ENCODE measurements at places on chromosomes 6 and 20. TPM values are rescaled to one million over a fixed set of nuclear protein-coding genes. Genes with fewer than 3 reads are reported as not detected.

MCCD1 gene
- total RNA-seq = not detected

NMBR gene
- not detected for total RNA-seq

ASIP gene
- total RNA-seq = not detected

SNAP25 gene
- total RNA-seq = not detected

OR2B6 gene
- total RNA-seq = not detected

OR2H2 gene
- total RNA-seq = not detected

PSORS1C2 gene
- not detected for total RNA-seq

SAMD3 gene
- 51.0 TPM for total RNA-seq

- DNase-seq = no peak
These were observed 921.9 kb upstream of the EYS start for GRCh38 chr6:66628917-66629316.

DNA sequence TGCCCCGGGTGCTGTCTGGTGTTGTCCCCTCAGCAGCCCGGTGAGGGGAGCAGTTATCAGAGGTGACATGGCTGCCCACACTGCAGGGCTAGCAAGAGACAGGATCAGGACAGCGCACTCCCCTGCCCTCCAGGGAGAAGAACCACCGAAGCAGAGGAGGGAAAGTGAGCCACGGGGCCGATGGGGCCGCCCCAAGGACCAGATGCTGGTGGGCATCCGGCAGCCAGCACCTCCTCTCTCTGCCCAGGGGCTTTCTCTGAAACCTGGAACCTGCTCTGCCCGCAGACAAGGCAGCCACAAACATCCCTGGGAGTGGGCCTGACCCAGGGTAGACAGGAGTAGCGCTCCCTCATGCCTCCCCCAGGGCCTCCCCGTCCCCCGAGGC lies 163.0 kb upstream of the CST7 start:
- no peak for DNase-seq

DNA sequence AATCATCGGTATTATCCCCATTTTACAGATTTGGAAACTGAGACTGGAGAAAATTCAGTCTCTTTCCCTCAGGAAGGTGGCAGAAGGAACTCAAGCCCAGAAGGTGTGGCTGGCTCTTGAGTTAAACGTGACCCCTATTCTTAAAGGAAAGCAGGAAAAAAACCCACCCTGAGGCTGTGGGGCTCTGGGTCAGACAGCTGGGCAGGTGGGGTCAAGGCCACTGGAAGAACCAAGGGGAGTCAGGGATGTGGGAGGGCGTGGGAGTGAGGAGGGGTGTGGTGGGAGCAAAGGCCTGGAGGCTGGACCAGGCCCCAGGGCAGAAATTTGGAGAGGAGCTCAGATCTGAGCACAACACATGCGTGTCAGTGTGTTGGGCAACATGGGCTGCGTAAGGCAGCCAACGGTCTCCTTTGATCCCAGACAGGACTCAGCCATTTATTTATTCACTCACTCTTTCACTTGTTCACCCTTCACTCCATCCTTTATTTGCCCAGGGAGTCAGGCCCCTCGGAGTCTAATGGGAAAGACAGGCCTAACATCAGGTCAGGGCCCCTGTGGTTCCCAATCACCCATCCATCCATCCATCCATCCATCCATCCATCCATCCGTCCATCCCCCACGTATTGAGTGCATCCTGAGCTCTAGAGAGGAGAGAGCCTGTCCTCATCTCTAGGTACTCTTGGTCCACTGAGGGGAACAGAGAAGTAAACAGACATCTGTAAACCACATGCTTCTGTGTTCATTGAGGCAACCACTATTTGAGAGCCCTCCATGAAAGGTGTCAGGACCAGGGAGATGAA lies 165.0 kb downstream of the VEGFA start:
- DNase-seq = no peak

DNA sequence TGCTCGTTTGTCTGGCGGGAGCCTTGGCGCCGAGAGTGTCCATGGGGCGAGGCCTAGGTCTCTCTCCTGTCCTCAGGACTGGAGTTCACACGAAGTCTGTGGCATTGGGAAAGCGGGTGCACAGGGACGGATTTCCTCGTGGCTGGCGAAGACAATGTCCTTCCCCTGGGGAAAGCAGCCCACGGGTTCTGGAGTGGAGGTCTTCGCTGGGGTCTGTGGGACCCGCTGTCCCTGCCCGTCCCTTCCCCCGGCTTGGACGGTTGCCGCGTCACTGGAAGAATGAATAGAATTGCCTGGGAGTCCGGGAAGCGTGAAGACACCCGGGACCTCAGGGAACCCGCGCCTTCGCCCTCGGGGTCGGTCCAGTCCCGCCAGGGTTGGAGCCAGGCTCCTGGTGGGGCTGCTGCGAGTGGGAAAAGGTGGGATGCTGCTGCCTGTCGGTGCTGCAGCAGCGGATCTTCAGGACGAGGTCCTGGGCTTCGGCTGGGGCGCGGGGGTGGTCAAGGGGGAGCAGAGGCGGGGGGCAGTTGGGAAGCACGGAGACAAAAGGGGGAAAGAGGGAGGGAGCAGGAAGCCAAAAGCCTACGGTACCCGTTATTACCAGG lies 441.8 kb upstream of the DEFB115 start:
- no peak for DNase-seq

DNA sequence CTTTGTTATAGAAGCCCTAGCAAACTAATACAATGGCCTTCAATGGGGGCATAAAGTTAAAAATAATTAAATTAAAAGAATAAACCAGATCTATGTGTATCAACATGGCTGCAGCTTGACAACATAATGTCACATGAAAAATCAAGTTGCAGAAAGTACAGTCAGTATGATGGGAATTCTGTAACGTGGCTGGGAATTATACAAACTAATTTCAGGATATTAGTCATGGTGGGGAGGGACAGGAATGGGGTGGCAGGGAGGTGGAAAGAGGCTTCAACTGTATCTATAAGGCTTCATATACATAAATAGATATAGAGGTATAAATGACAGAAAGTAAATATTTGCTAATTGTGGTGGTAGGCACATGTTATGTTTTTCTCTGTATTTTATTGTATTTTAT lies 107.1 kb downstream of the UNC5CL start:
- DNase-seq = no peak

DNA sequence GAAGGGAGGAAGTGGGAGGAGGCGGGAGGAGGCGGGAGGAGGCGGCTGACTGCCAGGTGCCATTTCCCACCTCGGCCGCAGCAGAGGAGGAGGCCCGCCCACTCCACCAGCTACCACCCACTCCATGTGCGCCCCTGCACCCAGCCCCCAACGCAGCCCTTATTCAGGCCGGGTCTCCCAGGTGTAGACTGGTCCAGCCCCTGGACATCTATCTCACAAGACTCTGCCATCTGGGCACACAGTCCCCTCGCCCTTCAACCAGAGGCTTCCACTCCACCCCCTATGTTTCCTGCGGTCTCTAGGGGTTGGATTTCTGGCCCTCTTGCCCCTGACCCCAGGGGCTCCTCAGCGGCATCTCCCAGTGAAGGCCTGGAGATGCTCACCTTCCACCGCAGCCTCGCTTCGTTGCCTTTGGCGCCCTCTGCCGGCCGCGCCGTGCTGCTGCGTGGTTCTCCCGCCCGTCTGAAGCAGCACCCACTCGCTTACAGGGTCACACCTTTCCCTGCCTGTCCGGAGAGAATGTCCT lies 32.6 kb upstream of the FAM83D start:
- DNase-seq = peak; percentile 84

DNA sequence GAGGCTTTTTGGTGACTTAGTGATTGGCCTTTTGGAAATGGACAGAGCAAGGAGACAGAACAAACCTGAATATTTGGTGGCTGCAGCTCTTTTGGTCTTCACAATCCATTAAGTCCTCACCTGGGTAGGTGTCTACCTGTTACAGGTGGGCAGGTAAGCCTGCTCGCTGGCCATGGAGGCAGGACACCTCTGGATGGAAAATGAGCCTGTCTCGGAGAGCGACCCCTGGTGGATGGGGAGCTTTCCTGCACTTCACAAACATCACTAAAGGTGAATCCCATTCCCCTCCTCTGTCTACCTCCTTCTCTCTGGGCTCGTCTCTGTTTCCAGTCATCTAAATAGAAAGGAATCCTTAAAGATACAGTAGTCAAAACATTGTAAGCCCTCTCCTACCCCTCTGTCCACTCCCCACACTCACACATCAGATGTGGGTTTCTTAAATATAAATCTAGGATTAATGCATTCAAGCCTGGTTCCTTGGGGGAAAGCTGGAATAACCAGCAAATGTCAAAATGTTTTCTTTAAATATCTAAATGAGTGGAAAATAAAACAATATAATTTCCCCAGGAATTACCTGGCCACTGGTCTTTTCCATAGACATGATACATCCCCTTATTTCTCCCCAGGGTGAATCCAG lies 304.9 kb downstream of the CDH26 start:
- DNase-seq = peak; percentile 61

DNA sequence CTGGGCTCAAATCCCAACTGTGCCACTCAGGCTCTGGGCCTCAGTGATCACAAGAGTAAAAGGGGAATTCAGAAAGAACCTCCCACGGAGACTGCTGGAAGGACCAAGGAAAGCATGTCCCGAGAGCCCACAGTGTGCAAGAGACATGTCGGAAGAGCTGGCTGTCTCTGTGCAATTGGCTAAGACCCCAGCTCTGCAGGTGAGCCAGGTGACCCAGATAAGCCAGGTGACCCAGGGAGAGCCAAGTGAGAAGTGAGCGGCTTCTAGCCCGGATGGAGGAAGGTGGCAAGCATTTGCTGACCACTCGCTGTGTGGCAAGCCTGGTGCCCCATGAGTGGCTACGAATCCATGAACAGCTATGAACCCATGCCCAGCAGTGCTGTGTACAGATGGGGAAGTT lies 59.1 kb downstream of the RIPOR3 start:
- DNase-seq = no peak

GRCh38 chr6:26224940-26225847 lies 138.0 kb downstream of the HFE start:
- DNase-seq = no peak

GRCh38 chr6:3046295-3046694 lies 22.0 kb upstream of the RIPK1 start:
- DNase-seq = no peak

DNA sequence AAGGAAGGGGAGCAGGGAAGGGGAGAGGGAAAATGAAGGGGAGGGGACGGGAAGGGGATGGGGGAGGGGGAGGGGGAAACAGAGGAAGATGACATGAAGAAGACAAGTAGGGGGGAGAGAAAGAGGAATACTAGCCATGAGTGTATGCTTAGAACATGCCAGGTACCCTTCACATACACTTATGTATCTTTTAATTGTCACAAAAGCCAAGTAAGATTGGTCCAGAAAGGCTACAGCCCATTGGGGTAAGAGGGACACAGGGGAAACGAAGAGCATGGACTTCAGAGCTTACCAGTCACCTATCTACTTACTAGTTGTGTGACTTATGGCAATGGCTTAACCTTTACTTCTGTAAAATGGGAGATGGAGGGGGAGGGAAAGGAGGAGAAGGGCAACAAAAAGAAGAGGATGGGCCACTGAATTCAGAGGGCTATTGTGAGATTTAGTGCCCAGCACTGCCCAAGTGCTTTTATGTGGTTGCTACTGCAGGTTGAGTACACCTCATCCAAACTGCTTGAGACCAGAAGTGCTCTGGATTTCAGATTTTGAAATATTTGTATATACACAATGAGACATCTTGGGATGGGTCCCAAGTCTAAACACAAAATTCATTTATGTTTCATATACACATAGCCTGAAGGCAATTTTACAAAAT lies 90.3 kb downstream of the ARHGAP18 start:
- DNase-seq = no peak

- DNase-seq = no peak
These were observed 93.8 kb upstream of the CD93 start for GRCh38 chr20:23179766-23180403.

- DNase-seq = no peak
These were observed 122.4 kb upstream of the CITED2 start for GRCh38 chr6:139496654-139497344.

GRCh38 chr20:51815383-51816076 lies 13.2 kb upstream of the SALL4 start:
- DNase-seq = no peak

- DNase-seq = no peak
These were observed 43.3 kb downstream of the EZR start for GRCh38 chr6:158775832-158776231.

DNA sequence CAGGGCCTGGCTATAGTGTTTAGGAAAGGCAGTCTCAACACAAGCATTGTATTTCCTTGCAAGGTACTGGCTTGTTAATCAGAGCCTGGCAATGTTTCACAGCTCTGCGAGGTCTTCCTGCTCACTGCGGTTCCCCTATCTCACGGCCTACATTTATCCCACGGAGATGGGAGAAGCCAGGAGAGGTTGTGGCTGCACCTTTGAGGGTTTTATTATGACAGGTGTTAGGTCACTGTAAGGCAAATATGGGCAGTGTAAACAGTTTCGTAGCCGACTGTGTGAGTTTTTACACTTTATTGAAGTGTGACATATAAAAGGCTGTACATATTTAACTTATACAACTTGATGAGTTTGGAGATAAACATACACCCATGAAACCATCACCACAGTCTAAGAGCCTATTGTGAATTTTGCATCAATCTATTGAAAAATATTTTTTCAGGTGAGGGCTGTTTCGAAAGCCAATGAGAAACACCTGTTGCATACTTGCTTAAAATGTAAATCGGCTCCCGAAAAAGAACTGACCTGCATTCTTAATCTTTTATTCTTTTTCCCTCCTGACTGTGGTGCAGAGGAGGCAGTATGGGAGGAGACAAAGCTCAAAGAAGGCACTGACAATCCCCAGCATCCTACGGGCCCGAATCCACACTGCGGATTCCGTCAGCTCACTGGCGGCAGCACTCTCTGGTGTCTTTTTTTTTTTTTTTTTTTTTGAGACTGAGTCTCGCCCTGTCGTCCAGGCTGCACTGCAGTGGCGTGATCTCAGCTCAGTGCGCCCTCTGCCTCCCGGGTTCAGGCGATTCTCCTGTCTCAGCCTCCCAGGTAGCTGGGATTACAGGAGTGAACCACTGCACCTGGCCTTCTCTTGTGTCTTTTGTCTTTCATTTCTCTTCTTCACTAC lies 7.5 kb upstream of the RBM38 start:
- no peak for DNase-seq

- DNase-seq = no peak
These were observed 25.5 kb downstream of the MCUR1 start for GRCh38 chr6:13788820-13789219.

GRCh38 chr6:152240436-152240835 lies 396.7 kb downstream of the SYNE1 start:
- DNase-seq = no peak

- DNase-seq = no peak
These were observed 54.7 kb downstream of the ELOVL5 start for GRCh38 chr6:53294095-53294494.
